ENCODE measurements at places on chromosomes 13 and 19.

GRCh38 chr13:98301721-98302120 lies 124.7 kb upstream of the RNF113B start:
- DNase-seq, result no peak

GRCh38 chr19:55321466-55322137 lies 3.5 kb downstream of the TMEM150B start:
- no peak for DNase-seq

GRCh38 chr19:31570718-31571117 lies 221.5 kb upstream of the TSHZ3 start:
- DNase-seq, result no peak

DNA sequence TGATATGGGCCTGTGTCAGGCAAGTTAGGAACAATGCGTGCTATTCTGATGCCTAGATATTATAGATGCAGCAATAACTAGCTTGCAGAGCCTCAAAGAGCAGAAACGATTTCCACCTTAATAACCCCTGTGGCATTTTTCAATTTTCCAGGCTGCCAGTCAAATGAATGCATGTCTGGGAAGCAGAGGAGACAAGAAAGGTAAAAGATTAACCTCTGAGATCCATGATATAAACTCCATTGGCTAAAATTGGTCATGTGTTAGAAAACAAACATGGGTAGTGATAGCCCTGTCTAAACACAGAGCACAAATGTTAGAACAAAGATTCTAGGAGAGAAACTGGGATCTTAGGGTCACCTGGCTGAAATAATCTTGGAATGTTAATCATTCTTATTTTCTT lies 811.1 kb downstream of the DIAPH3 start:
- no peak for DNase-seq

GRCh38 chr13:93411186-93411680 lies 184.6 kb downstream of the GPC6 start:
- DNase-seq, result no peak

DNA sequence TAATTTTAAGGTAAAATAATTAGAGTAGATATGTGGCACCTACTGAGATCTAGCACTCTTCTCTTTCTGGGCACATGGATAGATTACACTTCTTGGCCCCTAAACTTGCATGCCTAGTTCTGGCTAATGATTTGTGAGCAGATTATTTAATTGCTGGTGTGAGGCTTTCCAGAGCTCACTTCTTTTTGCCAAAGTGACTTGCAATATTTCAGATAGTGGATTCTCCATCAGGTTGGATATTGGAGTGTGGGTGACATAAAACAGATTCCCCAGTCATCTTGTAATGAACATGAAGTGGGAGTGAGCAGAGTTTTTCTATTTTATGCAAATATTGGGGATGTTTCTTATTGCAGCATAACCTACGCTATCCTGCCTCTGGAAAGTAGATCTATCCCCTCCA lies 247.9 kb downstream of the KLF5 start:
- DNase-seq, result no peak

DNA sequence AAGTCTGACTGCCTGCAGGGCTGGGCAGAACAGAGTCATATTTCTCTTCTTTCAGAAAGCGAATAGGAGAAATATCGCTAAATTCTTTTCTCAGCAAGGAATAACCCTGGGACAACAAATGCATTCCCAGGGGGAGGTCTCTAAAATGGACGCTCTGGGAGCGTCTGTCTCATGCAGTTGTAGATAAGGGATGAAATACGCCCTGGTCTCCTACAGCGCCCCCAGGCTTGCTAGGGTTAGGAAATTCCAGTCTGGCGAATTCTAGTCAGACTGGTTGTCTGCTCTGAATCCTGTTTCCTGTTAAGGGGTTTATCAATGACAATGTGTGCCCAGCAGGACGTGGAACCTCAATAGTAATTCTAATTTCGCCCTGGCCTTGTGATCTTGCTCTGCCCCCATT lies 1214.1 kb downstream of the DIAPH3 start:
- DNase-seq, result no peak

DNA sequence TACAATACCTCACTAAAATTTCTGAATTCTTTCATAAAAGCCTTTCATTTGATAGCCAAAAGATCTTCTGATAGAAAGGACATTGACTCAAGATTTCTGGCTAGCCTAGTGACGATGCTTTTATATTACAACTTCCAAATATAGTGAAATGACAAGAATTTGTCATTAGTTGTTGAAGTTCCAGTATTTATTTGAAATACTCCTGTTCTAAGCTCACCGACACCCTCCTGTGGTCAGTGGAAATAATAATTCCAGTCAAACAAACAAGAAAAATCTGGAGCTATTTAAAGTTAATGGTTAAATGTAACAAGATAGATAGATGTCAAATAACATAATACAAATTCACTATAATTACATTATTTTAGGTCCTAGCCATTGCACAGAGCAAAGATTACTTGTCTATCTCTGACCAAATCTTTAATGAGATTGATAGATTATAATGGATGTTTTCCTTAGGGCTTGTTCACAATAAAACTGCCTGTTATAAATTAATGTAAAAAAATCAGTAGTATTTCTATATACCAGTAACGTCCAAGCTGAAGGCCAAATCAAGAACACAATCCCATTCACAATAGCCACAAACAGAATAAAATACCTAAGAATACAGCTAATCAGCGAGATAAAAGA lies 195.5 kb downstream of the RGCC start:
- peak; percentile 68 for DNase-seq

DNA sequence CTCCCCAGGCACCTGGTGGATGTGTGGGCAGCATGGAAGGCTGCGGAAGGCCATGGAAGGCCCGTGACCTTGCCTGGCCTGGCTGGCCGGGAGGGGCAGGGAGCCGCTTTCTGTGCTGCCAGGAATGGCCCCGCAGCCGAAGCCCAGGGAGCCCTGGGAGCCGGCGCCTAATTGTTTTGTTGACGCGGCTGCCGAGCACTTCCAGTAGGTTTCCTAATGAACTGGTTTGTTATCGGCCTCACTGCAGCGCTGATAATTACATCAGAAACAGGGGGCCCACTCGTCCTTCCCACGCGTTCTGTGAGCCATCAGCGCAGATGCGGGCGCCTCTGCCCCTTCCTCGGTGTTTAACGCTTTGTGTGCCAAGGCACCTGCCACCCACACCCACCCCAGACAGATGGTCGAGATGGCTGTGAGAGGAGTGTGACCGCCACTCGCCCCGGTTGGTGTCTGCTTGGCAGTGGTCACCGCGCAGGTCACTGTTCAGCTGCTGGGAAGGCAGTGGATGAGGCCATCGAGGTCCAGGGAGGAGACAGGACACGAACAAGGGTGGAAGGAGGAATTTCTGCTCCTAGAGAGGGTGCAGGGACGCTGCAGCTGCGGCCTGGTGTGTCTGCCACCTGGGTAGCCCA lies 124.5 kb downstream of the KDM4B start:
- no peak for DNase-seq

DNA sequence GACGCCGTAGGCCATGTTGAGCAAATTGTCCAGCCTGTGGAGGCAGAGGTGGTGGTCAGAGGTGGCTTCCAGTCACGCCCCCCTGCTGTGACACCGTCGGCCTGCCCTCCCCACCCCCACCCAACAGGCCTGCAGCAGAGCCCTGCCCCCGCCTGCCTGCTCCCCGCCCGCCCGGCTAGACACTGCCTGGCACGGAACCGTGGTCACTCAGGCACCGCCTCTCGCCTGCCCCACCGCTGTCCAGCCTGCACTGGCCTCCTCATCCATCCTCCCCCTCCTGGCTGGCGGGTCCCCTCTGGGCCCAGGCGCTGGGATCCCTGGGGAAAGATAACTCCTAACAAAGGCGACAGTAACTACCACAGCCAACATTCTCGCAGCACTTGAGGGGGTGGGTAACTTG lies 21.7 kb downstream of the PRKCSH start:
- DNase-seq, result no peak

DNA sequence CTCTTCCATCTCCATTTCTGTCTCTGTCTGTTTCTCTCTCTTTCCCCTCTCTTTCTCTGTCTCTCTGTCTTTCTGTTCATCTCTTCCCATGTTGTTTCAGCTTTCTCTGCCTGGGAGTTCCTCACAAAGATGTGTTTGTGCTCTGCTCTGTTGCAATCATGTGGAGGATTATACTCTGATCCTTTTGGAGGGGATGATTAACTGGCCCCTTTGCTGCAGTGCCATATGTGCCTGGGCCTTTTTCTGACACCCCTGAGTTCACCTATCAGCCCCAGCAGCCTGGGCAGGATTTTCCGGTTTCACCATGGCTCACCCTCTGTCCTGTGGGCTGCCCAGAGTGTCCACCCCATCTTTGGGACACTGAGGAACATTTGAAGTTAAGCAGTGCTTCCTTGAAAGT lies 9.0 kb upstream of the TEX26 start:
- no peak for DNase-seq

DNA sequence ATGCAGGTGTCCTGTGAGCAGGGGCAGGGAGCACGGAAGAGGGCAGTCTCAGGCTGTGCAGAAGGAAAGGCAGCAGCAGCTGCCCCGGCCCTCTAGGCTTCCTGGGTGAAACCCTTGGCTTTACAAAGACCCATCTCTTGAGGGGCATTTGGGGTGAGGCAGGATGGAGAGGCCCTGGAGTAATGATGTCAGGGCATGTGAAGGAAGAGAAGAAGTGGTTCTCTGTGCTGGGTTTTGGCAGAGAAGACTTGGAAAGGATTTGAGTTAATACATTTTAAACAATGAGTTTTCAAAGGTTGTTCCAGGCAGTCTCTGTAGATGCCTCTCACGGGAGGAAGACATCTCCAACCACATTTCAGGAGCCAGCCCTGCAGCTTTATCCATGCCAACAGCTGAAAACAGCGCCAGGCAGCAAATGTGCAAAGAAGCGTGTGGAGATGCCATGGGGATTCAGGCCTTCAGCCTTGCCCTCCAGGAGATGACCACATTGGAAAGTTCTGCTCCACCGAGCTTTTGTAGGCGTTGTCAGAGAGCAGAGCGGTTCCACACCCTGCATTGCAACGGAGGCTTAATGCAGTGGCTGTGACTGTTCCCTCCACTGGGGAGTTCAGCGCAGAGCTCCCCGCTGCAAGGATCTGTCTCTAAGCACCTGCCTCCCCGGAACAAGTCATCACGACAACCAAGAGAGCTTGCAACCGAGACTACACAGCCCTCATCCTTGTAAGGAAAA lies 322.8 kb downstream of the UQCRFS1 start:
- DNase-seq, result no peak

- no peak for DNase-seq
These were observed 33.3 kb downstream of the KATNAL1 start for GRCh38 chr13:30274083-30274482.

- no peak for DNase-seq
These were observed 3.5 kb upstream of the MED26 start for GRCh38 chr19:16631465-16631864.

- DNase-seq, result no peak
These were observed 96.2 kb downstream of the SUCLA2 start for GRCh38 chr13:47904891-47905290.

GRCh38 chr13:88866195-88866594 lies 1195.0 kb downstream of the SLITRK5 start:
- no peak for DNase-seq

- DNase-seq, result no peak
These were observed 29.0 kb downstream of the GPX4 start for GRCh38 chr19:1132552-1133383.

- DNase-seq, result no peak
These were observed 77.1 kb downstream of the DNAJC3 start for GRCh38 chr13:95754069-95754468.

DNA sequence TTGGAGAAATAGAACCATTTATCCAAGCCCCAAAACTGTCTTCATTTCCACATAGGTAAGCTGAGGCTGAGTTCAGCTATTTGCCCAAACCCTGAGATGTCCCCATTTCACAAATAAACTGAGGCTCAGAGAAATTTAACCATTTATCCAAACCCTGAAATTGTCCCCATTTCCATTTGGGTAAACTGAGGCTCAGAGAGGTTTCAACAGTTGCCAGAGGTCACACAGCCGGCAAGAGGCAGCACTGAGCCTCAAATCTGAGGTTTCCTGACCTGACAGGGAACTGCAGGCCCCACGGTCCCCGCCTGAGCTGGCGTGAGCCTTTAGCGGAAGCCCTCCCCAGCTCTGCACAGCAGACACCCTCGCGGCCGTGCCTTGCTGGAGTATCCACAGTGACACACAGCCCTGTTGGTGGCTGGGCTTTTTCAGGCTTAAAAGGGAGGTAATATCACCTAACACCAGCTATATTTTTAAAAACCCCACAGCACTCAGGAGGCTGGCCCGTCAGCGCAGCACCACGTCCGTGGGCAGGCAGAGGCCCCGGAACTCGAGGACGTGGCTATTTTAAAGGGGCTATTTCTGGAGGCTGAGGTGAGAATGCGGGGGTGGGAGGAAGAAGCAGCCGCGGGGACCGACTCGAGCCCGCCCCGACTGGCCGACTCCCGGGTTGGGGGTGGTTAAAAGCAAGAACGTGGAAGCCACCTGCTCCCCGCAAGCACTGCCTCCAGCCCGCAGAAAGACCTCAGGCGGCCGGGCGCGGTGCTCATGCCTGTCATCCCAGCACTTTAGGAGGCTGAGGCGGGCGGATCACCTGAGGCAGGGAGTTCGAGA lies 18.5 kb downstream of the PTPRS start:
- DNase-seq, result no peak

- DNase-seq, result no peak
These were observed 3.9 kb downstream of the PPP5C start for GRCh38 chr19:46350758-46351159.

- DNase-seq, result peak; percentile 8
These were observed 381.1 kb downstream of the FGF14 start for GRCh38 chr13:102020611-102021216.

- peak; percentile 34 for DNase-seq
These were observed 566 bp downstream of the TIMM13 start for GRCh38 chr19:2426611-2427428.

- peak; percentile 10 for DNase-seq
These were observed 615.9 kb downstream of the TBC1D4 start for GRCh38 chr13:74866101-74866500.

- peak; percentile 27 for DNase-seq
These were observed 221.1 kb upstream of the TMTC4 start for GRCh38 chr13:100895651-100896050.

- peak; percentile 36 for DNase-seq
These were observed 685 bp downstream of the TCF3 start for GRCh38 chr19:1651568-1652291.

DNA sequence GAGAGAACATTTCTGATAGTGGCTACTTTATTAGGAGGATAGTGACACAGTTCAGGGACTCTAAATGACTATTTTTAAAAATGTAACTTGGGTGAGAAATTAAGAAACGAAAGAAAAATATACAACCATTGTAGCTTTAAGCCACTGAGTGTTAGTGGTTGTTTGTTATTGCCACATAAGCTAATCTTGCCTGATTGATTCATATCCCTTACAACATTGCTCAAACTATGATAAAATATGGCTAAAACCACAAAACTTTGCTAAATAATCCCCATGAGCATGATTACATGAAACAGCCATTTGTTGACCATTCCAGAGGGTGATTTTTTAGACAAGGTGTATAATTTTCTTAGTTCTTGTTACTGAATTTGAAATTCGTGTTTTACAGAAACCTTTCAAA lies 343.4 kb downstream of the SLITRK5 start:
- DNase-seq, result no peak

GRCh38 chr13:113026391-113026910 lies 57.4 kb downstream of the MCF2L start:
- DNase-seq, result no peak
